ENCODE measurements at places on chromosomes 12 and 14.

DNA sequence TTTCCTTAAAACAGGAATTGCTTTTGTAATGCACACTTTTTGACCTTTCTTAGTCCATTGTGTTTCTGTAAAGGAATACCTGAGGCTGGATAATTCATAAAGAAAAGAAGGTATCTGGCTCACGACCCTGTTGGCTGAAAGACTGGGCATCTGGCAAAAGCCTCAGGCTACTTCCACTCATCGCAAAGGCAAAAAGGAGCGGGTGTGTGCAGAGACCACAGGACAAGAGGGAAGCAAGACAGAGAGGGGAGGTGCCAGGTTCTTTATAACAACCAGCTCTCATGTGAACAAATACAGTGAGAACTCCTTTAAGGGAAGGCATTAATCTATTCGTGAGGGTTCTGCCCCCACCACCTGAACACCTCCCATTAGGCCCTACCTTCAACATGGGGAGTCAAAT, 182.1 kb downstream of the C12orf50 start:
- no peak for DNase-seq

- no peak for DNase-seq
Observed at GRCh38 chr12:761256-761655, 8.9 kb downstream of the WNK1 start.

DNA sequence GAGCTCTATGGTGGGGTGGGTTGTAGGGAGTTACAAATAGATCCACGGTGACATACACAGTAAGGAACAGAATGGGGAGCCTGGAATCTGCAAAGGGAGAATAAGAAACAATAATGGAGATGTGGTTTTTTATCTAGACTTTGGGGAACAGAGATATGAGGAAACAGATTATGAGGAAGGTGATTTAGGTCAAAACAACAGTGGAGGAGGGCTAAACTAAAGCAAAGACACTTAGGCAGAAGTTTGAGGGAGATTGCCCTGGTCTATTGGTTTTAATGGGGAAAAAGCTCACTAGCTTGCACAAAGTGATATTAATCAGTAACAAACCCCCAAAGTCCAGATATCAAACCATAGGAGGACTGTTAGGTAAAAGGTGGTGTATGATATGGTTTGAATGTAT, 144.5 kb upstream of the DYRK2 start:
- no peak for DNase-seq

DNA sequence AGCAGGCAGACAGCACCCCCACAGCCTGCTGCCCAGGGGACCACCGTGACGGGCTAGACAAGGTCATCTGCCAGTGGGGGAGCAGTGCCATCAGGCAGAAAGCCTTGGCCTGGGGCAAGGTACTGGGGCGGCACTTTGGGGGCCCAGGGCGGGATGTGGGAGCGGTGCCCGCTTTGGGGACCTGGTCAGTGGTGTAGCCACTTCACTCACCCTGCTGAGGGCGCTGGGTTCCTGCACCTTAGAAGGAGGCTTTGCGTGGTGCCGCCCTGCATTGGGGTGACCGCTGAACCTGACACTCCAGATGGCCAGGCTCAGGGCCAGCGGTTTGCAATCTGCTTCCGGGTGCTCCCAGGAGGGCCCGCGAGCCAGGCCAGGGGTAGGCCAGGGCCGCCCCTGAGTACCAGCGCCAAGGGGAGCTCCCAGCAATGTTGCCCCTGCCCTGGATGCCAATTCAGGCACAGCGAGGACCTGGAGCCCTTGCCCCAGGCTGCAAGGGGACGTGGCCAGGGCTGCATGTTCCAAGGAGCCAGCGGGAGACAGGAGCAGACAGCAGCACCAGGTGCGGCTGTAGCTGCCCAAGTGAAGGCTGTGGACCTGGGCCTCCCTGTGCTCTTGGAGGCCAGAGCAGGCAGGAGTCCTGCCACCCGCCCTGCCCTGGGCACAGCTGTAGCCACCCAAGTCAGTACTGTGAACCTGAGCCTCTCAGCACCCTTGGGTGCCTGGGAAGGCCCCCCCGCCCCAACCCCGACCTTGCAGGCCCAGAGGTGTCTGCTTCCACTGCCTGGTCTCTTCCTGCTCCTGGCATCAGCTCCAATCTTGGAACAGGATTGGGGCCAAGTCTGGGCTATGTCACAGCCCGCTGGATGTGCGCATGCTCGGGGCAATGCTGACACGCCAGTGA, 550.7 kb downstream of the SLC6A15 start:
- no peak for DNase-seq

- no peak for DNase-seq
Observed at GRCh38 chr14:69852531-69853321, 26.5 kb upstream of the SMOC1 start.

DNA sequence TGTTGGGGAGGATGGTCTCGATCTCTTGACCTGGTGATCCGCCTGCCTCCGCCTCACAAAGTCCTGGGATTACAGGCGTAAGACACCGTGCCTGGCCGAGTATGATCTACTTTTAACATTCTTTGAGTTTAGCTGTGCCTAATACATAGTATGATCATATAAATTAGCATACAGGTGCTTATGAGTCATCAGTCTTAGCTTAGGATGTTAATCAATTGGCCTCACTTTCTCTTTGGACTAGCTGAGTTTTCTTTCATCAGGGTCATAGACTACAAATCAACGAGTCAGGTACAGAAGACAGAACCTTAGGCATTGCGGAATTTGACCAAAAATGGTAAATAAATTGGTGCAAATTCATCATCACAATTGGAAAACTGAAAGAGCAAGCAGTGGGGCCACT, 2.2 kb downstream of the SLC25A21 start:
- DNase-seq = no peak

Measured in retinal pigment epithelial cell (primary cell).